ENCODE measurements at places on chromosomes 3 and 15. TPM values are rescaled to one million over a fixed set of nuclear protein-coding genes. Genes with fewer than 3 reads are reported as not detected.

DNA sequence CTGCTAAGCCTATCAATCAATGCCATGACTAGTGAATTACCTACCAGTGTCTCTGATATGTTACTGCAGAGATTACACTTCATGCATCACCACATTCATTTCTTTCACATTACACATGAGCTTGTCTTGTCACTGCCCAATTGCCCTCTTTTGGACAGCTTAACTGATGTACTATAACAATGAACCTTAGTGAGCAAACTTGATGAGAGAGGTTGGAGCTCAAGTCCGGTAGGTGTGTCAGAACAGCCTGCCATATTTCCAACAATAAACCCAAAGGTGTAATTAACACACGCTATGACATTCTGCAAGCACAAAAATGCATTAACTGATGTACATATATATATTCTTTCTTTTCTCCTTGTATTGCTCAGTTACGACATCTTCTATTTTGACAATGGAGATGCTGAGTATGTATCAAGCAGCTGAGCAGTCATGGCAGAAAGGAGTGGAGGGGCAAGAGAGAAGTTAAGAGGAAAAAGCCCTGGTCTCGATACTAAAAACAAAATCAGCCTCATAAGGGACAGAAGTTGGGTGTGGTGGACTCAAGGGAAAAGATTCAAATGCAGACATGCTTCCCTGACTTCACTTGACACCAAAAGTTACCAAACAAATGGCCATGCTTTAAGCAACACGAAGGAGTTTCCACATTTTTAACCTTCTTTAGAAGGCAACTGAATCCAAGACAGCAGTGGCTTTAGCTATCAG lies 538.2 kb downstream of the FOXP1 start:
- no peaks in the 10 kb centered on the region for H3K4me1 ChIP-seq
- no peak overlapping the region for H3K4me3 ChIP-seq
- no peak for DNase-seq
- no peaks in the 10 kb centered on the region for H3K36me3 ChIP-seq
- H3K27me3 ChIP-seq, result no peaks in the 10 kb centered on the region
- H3K27ac ChIP-seq, result no peak overlapping the region

GRCh38 chr3:105315144-105315543 lies 51.6 kb upstream of the ALCAM start:
- DNase-seq, result no peak
- H3K4me3 ChIP-seq, result no peak overlapping the region
- no peaks in the 10 kb centered on the region for H3K27me3 ChIP-seq

- H3K36me3 ChIP-seq, result no peaks in the 10 kb centered on the region
- no peak for DNase-seq
- H3K4me1 ChIP-seq, result peaks cover 26% of the 10 kb centered on the region
- no peak overlapping the region for H3K27ac ChIP-seq
Observed at GRCh38 chr3:186962445-186962844, 32.1 kb downstream of the ST6GAL1 start.

- DNase-seq, result no peak
- H3K27ac ChIP-seq, result no peak overlapping the region
- H3K4me1 ChIP-seq, result no peaks in the 10 kb centered on the region
- no peaks in the 10 kb centered on the region for H3K36me3 ChIP-seq
- H3K27me3 ChIP-seq, result no peaks in the 10 kb centered on the region
Observed at GRCh38 chr15:73244333-73244732, 124.4 kb downstream of the HCN4 start.

GRCh38 chr15:99605490-99605931 lies 39.7 kb downstream of the MEF2A start:
- no peak overlapping the region for H3K27ac ChIP-seq
- H3K36me3 ChIP-seq, result no peaks in the 10 kb centered on the region
- no peaks in the 10 kb centered on the region for H3K4me1 ChIP-seq
- no peak overlapping the region for H3K4me3 ChIP-seq
- no peak for DNase-seq

- no peaks in the 10 kb centered on the region for H3K4me1 ChIP-seq
- DNase-seq, result no peak
- no peaks in the 10 kb centered on the region for H3K36me3 ChIP-seq
- no peaks in the 10 kb centered on the region for H3K27me3 ChIP-seq
Observed at GRCh38 chr3:159499031-159499793, 489.4 kb upstream of the IL12A start.

- DNase-seq, result no peak
- H3K36me3 ChIP-seq, result no peaks in the 10 kb centered on the region
- no peaks in the 10 kb centered on the region for H3K4me1 ChIP-seq
- H3K27me3 ChIP-seq, result no peaks in the 10 kb centered on the region
- H3K4me3 ChIP-seq, result no peak overlapping the region
Observed at GRCh38 chr3:194078045-194078821, 57.7 kb upstream of the HES1 start.

DNA sequence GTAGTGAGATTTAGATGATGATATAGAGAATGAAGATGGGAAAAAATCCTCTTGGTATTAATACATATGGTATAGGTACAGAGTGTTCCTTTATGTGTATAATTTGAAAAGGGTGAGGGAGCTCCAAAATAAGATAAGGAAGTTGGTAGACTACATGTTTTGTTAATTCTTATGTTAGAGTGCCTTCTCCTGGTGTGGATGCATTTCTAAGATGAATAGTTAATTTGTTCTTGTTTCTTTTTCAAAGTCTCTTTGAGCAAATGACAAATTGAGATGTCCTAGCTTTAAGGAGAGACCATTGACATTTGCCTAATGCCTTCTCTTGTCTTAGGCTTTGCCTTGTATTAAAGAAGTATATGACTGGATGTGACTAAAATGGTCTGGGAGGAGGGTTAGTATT lies 34.1 kb downstream of the AKAP13 start:
- H3K27me3 ChIP-seq, result no peaks in the 10 kb centered on the region
- no peak overlapping the region for H3K4me3 ChIP-seq
- no peak for DNase-seq

DNA sequence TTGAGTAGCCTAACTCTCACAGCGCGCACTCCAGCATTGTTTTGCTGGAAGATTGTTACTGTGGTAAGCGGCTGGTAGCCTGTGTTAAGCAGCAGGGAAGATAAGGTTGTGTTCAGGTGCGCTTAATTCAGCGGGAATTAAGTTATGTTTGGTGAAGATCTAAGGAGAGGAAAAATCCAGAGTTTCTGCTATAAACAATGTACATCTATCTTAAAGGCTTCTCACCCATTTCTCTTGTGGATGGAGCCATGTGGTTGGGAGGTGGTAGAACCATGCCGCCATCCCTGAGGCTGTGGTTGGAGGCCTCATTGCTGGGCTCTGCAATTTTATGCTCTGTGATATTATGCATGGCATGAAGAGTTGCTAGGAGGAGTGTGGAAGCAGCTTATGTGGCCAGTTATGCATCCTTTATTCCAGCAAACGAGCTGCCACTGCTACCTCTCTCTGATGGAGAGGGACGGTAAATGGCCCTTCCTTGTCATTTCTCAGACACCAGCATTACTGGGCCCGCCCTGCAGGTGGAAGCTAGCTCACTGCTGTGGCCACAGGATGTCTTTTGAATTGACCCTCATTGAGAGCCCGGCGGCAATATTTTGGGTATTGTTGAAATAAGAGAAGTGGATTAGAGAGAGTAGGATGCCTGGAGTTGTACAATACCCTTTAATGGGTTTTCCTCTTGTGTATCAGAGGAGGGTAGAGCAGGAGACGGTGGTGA lies 1.3 kb downstream of the MINAR1 start:
- H3K27ac ChIP-seq, result no peak overlapping the region
- H3K36me3 ChIP-seq, result no peaks in the 10 kb centered on the region
- H3K4me1 ChIP-seq, result no peaks in the 10 kb centered on the region
- no peak for DNase-seq

GRCh38 chr3:64238971-64239667 lies 13.9 kb upstream of the PRICKLE2 start:
- H3K36me3 ChIP-seq, result no peaks in the 10 kb centered on the region
- peaks cover 13% of the 10 kb centered on the region for H3K4me1 ChIP-seq
- no peaks in the 10 kb centered on the region for H3K27me3 ChIP-seq

- no peaks in the 10 kb centered on the region for H3K27me3 ChIP-seq
- peak; percentile 84 for DNase-seq
- H3K27ac ChIP-seq, result no peak overlapping the region
- no peaks in the 10 kb centered on the region for H3K36me3 ChIP-seq
- peaks cover 11% of the 10 kb centered on the region for H3K4me1 ChIP-seq
Observed at GRCh38 chr3:170584585-170585007, 1.3 kb downstream of the SLC7A14 start.

DNA sequence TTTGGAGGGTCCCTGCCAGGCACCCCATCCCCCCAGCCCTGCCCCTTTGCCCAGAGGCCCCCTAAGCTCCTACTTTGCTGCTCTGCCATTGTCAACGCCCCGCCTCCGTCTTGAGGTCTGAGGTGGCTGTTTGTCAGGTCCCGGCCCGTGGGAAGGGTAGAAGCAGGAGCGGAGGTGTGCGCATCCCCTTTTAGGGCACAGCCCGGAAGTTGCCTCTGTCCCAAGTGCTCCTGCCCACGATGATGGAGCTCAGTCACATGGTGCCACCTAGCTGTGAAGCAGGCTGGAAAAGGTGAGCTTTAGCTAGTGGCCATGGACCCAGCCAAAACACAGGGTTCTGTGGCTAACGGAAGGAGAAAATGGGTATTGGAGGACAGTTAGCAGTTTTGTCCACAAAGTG lies 28.5 kb upstream of the LCTL start:
- DNase-seq, result no peak
- H3K4me1 ChIP-seq, result peaks cover 5% of the 10 kb centered on the region
- no peaks in the 10 kb centered on the region for H3K27me3 ChIP-seq
- no peak overlapping the region for H3K4me3 ChIP-seq
- no peaks in the 10 kb centered on the region for H3K36me3 ChIP-seq

- no peaks in the 10 kb centered on the region for H3K4me1 ChIP-seq
- H3K36me3 ChIP-seq, result no peaks in the 10 kb centered on the region
- H3K4me3 ChIP-seq, result no peak overlapping the region
Observed at GRCh38 chr15:33810073-33810595, 158.2 kb upstream of the CHRM5 start.

DNA sequence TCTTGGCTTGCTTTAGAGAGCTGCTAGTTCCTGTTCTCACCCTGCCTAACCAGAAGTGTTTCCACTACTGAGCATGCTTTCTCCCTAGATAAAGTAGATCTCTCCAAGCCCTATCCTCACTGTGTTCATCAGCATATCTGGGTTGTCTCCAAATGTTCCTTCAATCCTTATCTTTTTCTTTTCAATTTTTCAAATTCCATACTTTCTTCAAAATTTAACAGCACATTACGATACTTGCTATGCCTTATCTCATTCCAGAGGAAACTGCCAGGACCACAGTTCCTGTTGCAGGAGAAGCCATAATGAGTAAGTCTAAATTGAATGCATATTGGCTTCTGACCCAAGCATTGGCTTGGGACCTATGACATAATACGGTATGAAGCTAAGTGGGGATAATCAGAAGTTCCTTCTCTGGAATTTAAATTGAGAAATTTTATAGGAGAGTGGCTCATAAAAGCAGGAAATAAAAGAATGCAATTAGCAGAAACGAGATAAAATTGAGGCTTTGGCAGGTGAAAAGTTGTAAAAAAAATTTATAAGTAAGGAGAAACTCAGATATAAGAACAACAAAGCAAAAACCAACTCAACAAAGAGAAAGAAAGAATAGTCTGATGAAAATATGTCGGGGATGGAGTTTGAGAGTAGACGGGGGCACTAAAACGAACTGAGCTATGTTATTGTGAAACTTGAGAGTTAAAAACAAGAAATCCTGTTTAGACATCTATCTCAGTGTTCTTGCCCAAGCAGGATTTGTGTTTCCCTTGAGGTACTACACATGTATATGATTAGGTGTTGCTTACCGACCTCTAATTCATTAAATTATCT lies 631.7 kb upstream of the CCDC54 start:
- H3K27ac ChIP-seq, result no peak overlapping the region
- DNase-seq, result no peak
- no peaks in the 10 kb centered on the region for H3K36me3 ChIP-seq

GRCh38 chr3:43587303-43587702 lies 34.5 kb downstream of the ANO10 start:
- no peak overlapping the region for H3K27ac ChIP-seq
- H3K27me3 ChIP-seq, result no peaks in the 10 kb centered on the region
- no peak for DNase-seq
- no peaks in the 10 kb centered on the region for H3K36me3 ChIP-seq

DNA sequence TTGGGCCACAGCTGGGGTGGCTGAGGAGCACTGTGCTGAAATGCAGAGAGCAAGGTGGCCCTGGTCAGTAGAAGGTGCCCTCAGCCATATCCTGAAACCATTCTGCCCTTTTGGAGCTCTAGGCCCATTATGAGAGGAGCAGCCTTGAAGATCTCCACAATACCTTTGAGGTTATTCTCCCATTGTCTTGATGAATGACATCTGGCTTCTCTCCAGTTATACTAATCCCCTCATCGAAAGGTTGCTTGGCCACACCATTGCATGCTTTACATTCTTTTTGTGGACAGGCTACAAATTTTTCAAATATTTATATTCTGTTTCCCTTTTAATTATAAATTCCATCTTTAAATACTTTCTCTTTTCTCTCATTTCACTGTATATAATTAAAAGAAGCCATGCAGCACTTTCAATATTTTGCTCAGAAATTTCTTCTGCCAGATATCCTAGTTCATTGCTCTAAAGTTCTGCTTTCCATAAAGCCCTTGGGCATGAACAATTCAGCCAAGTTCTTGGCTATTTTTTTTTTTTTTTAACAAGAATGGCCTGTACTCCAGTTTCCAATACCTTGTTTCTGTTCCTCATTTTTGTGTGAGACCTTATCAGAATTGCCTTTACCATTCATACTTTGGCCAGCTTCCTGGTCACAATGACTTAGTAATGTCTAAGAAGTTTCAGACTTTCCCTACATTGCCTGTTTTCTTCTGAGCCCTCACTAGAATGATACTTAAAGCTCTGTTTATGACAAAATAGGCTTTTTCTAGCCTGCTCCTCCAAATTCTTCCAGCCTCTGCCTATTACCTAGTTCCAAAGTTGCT lies 138.9 kb upstream of the SGO1 start:
- no peaks in the 10 kb centered on the region for H3K4me1 ChIP-seq
- H3K36me3 ChIP-seq, result no peaks in the 10 kb centered on the region
- no peak overlapping the region for H3K4me3 ChIP-seq
- no peak overlapping the region for H3K27ac ChIP-seq
- no peak for DNase-seq
- no peaks in the 10 kb centered on the region for H3K27me3 ChIP-seq

Gene CHL1
- 9.0 TPM for total RNA-seq

Gene STARD9
- 137 TPM for total RNA-seq

Gene PRSS50
- total RNA-seq, result 6.2 TPM

Gene SEMA3G
- total RNA-seq, result 2.1 TPM

Gene ATP10A
- total RNA-seq, result 22.8 TPM

Gene CHRNA7
- total RNA-seq, result 24.5 TPM

Measured in testis (tissue), 5 donors.